A172 (cell line): ENCODE measurements at places on chromosomes 4 and X. TPM values are rescaled to one million over a fixed set of nuclear protein-coding genes. Genes with fewer than 3 reads are reported as not detected.

DNA sequence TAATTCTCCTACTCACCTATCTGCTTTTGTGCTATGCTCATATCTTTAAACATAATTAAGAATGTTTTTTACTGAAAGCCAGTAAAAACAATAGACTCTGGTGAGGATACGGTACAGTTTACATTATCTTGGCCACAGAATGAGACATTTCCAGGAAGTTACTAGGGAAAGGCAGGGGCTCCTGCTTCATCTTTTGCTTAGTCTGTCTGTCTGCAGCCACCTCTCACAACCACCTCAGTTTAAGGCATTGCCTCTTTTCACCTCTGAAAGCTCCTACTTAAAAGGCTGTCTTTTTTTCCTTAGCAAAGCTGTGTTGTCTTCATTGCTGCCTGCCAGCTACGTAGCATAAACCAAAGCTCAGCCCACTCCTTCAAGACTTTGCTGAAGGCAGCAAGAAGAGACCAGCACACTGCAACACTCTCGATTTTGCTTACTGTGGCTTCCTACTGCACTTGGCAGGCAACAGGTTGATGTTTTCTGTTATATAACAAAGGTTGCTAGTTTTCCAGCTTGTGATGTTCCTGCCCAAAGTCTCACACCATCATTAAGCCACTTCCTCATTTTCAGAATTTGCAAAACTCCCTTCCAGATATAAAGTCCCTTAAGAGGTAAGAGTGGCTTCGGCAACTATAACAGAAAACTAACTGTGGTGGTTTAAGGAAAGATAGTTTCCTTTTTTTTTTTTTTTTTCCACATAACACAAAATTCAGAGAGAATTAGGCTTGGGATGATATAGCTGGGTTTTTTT is 432.9 kb downstream of the GRXCR1 start:
- DNase-seq = no peak

DNA sequence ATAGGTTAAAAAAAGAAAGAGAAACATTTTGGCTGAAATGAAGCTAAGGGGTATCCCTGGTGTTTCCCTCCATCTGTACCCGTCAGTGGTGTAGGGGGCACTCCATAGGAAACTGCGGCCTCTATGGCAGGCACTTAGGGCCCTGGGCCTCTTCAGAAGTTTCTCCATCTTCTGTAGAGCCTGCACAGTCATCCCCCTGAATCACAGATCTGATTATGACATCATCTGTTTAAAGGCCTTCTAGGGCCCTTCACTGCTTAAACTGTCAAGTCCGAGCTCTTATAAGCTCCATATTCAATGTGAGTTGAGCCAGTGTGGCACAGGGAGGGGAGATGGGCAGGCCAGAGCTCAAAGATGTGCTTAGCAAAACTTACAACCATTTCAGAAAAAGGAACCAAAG is 241.3 kb downstream of the NR3C2 start:
- DNase-seq = no peak

DNA sequence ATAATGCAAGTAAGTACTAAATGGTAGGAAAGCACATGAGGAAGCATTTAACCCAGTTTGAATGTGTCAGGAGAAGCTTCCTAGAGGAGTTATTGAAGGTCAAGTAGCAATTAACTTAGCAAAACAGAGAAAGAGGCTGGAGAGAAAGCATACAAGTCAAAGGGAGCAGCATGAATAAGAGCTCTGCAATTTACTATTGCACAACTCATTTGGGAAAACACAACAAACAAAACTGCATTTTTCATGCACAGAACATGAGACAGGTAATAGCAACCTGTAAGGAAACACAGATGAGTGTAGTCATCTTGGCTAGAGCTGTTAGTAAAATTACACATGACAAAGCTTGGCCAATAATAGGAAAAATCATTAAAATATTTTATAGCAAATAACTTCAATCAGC is 538.1 kb downstream of the PPP4R3C start:
- DNase-seq = no peak

DNA sequence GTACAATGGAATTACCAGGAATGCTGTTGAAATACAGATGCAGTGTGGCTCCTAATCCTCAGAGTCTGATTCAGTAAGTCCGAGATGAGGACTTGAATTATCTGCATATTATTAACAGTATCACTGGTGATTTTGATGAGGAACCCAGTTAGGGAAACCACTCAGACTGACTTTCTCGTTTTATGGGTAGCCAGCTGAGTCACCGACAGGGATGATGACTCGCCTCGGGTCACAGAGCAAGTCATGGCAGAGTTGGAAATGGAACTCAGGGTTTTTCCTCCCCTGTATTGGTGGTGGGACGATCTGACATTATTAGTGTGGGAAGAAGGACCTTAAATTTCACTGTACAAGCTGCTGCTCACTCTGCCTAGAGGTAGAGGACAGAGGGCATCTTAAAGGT is 51.3 kb downstream of the RTL9 start:
- DNase-seq = peak; percentile 32

DNA sequence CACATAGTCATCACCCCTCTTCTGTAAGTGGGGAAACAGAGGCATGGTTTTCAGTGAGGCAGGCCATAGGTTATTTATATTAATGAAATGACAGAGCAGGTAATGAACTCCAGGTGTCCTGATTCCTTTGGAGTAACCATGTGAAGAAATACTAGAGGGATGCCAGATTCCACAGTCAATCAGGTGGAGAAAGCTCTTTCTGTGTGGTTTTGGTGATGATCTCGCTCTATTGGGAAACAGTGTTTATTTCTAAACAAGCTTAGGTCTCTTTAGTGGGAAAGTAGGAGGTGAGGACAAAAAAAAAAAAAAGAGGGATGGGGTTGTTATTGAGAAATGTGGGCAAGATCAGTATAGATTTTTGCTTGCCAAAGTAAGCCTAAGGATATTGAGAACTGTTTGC is 12.2 kb downstream of the DOCK11 start:
- DNase-seq = no peak

DNA sequence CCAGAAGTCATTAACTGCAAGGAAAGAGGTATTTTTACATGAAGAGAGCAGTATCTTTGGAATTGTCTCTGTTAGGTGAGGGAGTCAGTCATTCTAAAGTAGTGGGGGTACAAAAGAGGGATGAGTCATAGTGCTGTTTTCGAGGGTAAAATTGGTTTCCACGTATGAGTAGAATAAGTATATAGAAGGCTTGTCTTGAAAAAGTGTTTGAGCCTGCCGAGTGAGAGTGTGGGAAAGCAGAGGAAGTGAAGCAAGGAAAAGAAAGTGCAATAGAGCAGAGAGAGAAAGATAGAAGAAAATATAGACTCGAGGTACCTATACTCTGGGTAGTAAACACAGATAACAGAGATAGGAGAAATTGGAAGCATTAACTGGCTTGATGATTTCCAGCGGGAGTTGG is 696.4 kb downstream of the DMD start:
- no peak for DNase-seq

GRCh38 chr4:175034986-175035705 is 117.0 kb downstream of the ADAM29 start:
- peak; percentile 96 for DNase-seq

- peak; percentile 36 for DNase-seq
Measured at GRCh38 chr4:38782452-38783108, at the start of gene TLR10. TSS of gene TLR10 (minus strand) at chr4:38782990. CDS start at chr4:38775590, 7,400 bp downstream.

TRIM75 gene
- total RNA-seq = not detected in 2 replicates

ZBTB33 gene
- 11.2 and 12.7 TPM in 2 replicates for total RNA-seq

- peak; percentile 30 for DNase-seq
Measured at GRCh38 chr4:76539979-76540378, 105.0 kb downstream of the SHROOM3 start.

DNA sequence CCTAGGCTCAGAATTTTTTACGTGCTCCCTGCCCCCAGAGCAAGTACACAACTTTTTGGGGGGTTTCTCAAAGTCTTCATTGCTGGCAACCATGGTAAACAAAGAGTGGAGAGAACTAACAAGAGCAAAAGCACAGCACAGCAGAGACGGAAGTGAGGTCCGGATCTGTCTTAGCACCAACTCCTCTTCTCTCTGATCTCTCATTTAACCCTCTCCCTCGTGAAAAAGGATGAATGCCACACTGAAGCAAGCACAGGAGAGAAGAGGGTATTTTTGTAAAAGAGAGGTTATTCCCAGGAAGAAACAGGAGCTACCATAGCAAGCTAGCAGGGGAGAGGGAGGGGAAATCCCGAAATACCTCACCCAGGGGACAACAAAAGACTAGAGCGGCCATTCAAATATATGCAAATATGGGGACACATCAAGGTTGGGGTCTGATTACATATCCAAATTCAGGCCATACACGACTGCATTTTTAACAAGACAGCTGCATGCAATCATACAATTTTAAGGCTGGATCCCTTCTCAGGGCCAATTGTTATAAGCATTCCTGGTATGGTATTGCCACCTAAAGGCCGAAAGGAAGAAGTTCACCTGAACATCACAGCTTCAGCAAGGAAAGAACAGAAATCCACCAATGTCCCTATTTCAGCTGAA is 46.6 kb downstream of the CD40LG start:
- peak; percentile 2 for DNase-seq

DNA sequence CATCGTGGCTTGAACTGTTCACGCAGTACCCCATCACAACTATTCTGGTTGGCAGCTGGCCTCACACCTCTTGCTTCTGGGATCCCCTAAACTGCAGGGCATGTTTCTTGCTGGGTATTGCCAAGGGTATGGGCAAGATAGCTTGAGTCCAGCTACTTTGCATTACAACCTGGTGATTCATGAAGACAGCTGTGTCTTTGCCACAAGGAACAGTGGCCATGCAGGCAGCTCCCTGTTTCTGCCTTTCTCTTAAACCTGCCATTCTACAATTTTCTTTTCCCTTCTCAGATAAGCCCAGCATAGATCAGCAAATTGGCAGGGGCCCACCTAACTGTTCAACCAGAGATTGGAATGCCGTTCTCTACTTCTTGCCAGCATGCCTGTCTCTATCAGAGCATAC is 42.8 kb downstream of the TENM3 start:
- DNase-seq = no peak

GRCh38 chr4:94395562-94395961 is 52.9 kb upstream of the HPGDS start:
- DNase-seq = no peak

- DNase-seq = no peak
Measured at GRCh38 chr4:87240341-87240740, 19.9 kb upstream of the KLHL8 start.
